ENCODE measurements at places on chromosomes 5 and 9.

GRCh38 chr9:126650404-126651341 lies 36.9 kb downstream of the LMX1B start:
- no peak for DNase-seq

- no peak for DNase-seq
Measured at GRCh38 chr9:106868565-106868964, 5.6 kb downstream of the ZNF462 start.

GRCh38 chr9:72228282-72228681 lies 79.0 kb downstream of the GDA start:
- no peak for DNase-seq

DNA sequence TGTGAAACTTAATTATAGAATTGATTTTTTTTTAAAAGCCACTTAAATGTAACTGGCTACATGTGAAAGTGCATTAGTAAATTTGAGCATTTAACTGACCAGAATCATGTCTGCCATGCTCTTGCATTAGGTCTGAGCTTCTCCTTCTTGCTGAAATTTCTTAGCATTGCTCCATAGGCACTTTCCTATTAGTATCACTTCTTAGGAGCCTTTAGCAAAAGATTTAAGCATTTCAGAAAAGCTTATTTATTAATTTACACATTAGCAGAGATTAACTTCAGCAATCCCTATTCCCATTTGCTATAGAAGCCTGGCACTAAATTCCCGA lies 211.0 kb downstream of the SNX18 start:
- DNase-seq = no peak

- DNase-seq = no peak
Measured at GRCh38 chr5:123651234-123651633, 139.3 kb downstream of the CSNK1G3 start.

DNA sequence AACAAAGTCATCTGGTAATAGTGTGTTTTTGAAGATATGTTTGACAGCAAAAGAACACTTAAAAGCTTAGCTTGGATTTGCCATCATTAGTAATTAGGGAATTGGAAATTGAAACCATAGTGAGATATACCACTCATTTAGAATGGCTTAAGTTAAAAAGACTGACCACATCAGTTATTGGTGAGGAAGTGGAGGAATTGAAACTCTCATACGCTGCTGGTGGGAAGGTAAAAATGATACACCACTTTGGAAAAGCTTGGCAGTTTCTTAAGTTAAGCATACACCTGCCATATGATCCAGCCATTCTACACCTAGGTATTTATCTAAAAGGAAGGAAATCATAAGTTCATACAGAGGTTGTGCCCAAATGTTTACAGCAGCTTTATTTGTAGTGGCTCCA lies 213.2 kb downstream of the TRIO start:
- DNase-seq = no peak

GRCh38 chr5:150593593-150593992 lies 46.9 kb upstream of the SYNPO start:
- DNase-seq = no peak

All from DMS79 (cell line).